HFFc6 (cell line): ENCODE measurements at places on chromosomes 2 and 18. TPM values are rescaled to one million over a fixed set of nuclear protein-coding genes. Genes with fewer than 3 reads are reported as not detected.

SCN2A gene
- total RNA-seq = 0.19 to 0.65 TPM (median 0.44 TPM) in 3 replicates

YES1 gene
- total RNA-seq = 26.3 to 50.8 TPM (median 32.5 TPM) in 3 replicates

DNA sequence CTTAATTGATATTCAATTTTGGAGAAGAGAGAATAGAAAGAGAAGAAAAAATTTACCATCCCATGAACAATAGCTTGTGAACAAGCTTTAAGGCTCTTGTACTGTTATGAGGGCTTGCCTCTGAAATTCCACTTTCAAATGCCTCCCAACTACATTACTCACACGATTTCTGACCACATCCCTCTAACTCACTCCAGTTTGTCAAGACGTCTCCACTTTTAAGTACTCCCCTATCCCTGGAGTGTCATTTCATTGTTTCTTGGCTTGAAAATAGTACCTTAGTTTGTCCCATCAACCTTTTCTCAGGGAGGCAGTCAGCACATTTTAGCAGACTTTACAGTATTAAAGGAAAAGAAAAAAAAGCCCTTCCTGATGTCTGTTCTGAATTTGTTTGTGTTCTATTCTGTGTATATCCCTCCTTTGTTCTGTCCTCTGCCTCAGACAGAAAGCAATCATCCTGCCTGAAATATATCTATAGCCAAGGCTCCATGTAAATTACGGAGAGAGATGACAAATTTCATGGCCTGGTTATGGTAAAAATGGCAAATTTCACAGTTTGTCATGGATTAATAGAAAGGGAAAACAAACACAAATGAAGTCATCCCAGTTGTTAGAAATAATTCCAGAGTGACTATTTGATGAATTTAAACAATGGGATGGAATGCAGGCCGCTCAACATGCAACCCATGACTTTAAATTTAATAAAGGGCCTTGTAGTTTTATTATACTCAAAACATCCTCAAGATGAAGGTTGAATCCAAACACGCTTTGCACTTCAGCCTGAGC is 228.8 kb downstream of the ETAA1 start:
- DNase-seq = peak; percentile 45

PDE1A gene
- total RNA-seq = 2.7 to 7.7 TPM (median 4.6 TPM) in 3 replicates

DNA sequence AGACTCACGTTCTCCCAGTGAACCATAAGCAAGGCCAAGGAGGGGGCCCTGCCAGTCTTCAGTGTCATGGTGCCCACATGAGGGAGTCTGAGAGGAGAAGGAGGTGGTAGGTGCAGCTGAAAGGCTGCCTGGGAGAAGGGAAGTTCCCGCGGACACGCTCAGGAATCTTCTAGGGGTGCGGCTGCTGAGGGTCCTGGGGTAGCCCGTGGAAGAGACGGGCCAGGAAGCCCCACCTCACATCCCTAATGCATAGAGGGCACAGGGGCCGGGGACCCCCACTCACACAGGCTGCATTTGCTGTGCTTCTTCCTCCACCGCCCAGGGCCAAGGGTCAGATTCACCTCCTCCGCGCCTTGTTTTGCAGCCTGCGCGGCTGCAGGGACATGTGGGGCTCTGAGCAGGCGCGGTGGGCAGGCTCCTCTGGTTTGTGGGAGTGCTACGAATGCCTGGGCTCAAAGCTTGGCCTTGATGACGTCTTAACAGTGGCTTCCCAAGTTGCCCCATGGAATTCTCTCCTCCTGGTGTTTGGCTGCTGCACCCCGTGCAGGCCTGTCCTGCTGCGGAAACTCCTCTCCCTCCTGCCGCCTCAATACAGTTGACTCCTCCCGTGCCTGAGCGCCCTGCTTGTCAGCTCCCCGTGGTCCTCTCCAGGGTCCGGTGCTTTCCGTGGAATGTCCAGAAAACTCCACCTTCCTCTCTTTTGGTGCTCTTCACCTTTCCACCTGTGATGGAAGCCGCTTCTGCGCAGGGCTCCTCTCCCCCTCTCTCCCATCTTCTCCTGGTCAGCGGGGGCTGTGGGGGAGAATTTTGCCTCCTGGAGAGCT is 95.7 kb downstream of the VAPA start:
- DNase-seq = no peak

FEV gene
- not detected in 3 replicates for total RNA-seq

- DNase-seq = no peak
These were observed 17.7 kb upstream of the ZDBF2 start for GRCh38 chr2:206256706-206257205.

GRCh38 chr2:85394976-85395375 is 15.2 kb downstream of the CAPG start:
- no peak for DNase-seq

UGT1A7 gene
- total RNA-seq = not detected in 3 replicates

GRCh38 chr18:29594493-29594892 is 1417.6 kb upstream of the CDH2 start:
- no peak for DNase-seq

GRCh38 chr18:56309104-56309503 is 329.3 kb downstream of the TXNL1 start:
- no peak for DNase-seq

TSPYL6 gene
- not detected in 3 replicates for total RNA-seq

CENPA gene
- 8.5 to 20.4 TPM (median 16.3 TPM) in 3 replicates for total RNA-seq

GRCh38 chr18:36017232-36017631 is 44.8 kb downstream of the RMP24 start:
- DNase-seq = no peak

DNA sequence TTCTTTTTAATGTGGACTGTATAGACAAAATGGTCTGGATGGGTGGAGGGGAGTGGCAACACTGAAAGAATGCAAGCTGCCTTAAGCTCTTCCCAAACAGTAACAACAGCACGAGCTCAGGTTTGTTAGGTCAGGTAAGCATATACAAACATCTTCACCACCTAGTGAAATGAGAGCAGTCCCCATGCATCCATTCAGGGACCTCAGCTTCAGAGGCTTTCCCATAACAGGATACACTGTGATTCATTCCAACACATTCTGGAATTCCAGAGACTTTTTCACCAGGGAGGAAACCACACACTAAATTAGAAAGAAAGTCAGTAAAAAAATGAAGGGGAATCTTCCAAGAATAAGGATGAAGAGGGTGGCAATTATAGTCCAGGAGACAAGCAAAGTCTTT is 50.4 kb upstream of the BZW1 start:
- DNase-seq = peak; percentile 59

INPP5D gene
- total RNA-seq = 0.30 TPM in 1 of 3 replicates, not detected in the others

DNA sequence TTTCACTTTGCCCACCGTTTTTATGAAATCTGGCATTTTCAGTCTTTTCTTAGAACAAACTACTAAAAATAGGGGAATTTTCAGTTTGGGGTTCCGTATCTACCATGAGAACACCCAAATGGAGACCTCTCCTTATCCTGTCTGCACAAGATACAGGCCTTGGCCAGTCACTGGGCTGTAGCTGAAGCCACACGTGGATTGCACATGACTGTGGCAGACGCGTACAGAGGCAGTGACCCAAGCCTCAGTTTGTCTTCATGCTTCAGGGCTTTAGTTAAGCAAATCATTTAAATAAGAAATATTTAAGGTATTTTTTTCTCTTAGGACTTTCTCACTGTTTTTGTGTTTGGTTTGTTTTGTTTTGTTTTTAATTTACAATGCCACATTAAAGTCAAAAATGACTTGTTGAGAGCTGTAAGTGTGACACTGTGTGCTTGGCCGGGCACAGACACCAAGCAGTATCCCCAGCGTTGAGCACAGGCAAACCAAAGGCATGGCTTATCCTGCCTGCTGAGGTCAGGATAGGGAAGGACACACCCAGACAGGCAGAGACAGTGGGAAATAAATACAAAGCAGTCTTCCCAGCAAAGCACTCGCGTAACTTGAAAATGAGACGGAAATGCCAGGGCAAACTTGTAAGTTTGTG is 53.3 kb downstream of the TRAPPC12 start:
- DNase-seq = no peak

DNA sequence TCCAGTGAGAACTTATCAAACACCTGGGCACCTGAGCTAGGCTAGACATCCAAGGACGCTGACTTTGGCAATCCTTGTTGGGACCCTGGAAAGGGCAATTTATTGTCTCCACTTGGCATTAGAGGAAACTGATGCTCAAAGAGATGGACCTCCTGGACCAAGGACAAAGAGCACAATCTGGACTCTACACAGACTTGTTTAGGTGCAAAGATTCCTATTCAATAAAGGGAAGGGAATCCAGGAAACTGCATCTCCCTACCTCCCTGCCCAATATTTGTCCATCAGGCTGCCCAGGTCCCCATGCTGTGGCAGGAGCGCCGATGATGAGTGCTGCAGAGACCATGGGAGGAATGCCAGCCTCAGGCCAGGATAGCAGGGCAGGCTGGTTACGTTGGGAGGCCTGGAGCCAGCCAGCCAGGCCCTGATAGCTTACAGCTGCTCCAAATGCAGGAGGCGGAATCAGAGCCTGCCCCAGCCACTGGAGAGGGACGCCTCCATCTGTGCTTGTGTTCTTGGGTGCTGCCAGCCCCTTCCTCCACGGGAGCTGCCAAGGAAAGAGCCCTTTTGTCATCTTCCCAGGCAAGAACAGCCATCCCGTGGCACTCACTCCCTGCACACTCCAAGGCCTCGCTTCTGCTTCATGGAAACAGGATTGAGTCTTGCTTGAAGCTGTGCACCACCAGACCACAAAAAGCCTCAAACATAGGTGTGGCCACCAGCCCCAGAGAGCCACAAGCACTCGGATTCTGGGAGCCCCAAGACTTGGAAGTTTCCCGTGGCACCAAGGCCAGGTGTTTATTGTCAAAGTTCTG is 60.0 kb downstream of the HS1BP3 start:
- DNase-seq = no peak

- DNase-seq = no peak
These were observed 182.0 kb upstream of the SPOPL start for GRCh38 chr2:138319616-138320015.

DNA sequence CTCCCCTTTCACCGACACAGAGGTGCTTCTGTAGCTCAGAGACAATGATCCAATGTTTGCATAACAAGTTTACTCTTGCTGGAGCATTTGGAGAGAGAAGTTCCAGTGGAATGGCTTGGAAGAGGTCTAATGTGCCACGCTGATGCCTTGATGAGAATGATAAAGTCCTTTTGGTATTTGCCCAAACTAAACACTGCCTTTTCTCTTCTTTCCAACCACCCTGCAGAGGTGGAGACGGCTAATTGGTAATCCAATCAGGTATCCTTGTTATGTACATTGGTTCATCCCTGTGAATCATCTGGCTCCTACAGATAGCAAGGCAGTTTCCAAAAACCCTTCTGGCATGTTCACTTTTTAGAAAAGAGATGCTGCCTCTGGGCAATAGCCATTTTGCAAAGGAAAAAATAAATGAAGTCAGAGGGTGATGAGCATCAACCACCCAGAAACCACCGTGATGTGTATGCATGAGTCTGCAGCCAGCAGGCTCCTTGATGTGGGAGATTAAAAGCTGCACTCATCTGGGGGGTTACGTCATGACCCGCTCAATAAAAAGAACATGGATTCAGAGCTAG is 40.6 kb downstream of the KIAA2012 start:
- DNase-seq = peak; percentile 94

DNA sequence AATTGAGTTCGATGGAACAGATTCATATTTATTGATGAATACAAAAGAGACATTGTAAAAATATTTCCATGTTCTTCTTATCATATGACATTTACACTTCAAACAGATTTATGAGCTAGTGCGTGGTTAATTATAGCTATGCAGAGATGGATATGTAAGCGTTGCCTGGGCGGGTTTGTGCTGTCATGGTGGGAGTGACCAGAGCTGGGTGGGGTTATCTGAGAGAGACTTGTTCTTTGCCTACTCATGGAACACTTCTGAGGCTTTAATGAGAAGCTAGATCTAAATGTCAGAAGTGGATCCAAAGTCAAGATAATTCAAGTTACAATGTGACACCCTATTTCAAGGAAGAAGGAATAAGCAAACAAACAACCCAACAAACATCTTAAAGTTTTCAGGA is 162.3 kb upstream of the ZEB2 start:
- DNase-seq = no peak

HOXD9 gene
- 2.1 to 2.7 TPM (median 2.5 TPM) in 3 replicates for total RNA-seq

- no peak for DNase-seq
These were observed 142.6 kb downstream of the RTP5 start for GRCh38 chr2:242011991-242012764.

DNA sequence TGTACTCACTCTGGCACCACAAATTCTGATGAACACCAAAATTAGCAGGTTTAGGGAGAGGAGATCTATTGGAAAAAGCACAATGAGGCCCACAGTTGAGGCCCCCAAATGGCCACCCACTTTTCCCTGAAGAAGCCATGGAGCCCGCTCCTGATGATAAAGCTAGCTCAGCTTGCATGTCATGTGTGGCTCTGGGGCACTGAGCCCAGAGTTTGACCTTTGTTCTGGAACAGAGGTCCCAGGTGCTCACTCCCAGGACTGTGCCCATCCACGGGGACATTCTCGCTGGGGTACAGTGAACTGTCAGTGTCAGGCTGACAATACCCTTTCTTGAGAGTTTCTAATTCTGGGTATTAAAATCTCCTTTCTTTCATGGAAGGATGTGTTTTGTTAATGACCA is 36.2 kb downstream of the XDH start:
- DNase-seq = no peak

- DNase-seq = no peak
These were observed 40.0 kb upstream of the FAHD2A start for GRCh38 chr2:95362486-95362885.

DNA sequence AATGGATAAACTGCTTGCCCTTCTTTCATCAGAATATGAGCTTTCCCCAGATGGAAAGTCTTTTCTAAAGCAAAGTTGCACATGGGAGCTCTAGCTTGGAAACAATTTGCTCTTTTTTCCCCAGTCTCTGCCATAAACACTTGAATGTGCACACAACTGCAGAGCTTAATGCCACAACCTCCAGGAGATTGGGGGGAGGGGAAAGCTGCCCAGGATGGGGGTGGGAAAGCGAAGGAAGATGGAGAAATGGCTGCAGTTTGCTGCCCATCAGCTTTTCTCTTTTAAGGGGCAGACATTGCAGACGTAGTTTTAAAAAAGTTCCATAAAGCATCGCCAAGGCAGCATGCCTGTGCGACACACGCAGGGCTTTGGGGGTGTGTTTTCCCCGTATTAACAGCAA is 1.5 kb downstream of the ACKR3 start:
- no peak for DNase-seq

DNA sequence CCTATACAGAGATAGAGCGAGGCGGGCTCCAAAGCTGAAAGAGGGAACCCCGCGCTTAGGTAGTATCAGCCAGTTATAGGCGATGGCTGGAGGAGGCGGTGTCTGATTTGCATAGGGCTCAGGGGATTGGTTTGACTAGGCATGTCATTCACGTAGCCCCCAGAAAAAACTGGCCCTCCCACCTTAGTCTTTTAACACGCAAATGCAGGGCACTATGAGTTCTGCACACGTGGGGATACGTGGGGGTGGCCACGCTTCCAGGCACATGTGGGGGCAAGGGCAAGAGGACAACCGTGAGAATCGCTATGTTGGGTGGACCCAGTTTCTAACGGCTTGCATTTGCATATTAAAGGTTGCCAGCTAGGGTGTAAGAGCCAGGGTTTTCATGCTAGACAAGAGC is 56.7 kb upstream of the MSTN start:
- no peak for DNase-seq

- DNase-seq = no peak
These were observed 87.2 kb downstream of the SLC5A7 start for GRCh38 chr2:108073415-108074072.

ELMOD3 gene
- total RNA-seq = 9.4 to 12.1 TPM (median 9.7 TPM) in 3 replicates

DNA sequence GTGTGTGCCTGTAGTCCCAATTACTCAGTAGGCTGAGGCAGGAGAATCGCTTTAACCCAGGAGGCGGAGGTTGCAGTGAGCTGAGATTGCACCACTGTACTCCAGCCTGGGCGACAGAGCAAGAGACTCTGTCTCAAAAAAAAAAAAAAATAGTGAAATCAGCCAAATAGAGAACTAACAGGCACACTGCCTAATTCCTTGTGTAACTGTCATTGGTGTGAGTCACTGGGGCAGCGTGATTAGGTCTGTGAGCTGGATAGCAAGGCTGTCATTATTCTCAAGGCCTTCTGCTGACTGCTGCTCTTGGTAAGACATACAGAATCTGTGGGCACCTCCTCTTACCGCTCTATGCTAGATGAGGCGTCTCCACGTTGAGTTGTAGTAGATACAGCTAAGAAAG is 270.3 kb downstream of the NEDD4L start:
- DNase-seq = peak; percentile 94
